ENCODE measurements at places on chromosomes 3 and 15. TPM values are rescaled to one million over a fixed set of nuclear protein-coding genes. Genes with fewer than 3 reads are reported as not detected.

- H3K36me3 ChIP-seq: no peaks in the 10 kb centered on the region
- no peaks in the 10 kb centered on the region for H3K27me3 ChIP-seq
- no peak overlapping the region for H3K4me3 ChIP-seq
Observed at GRCh38 chr3:16877505-16877904, 7.2 kb upstream of the PLCL2 start.

DNA sequence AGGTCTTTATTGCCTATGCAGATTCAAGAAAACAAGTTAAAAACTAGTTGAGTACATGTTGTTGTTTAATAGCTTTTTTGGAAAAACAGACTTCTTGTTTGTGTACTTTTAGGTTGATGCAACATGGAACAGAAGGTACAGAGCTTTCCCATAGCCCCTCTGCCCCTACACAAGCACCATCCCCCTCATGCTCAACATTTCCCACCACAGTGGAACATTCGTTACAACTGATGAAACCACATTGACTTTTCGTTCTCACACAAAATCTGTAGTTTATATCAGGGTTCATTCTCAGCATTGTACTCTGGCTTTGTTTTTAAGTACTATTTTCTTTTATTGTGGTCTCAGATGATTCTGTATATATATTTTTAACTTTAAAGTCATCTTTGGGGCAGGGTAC is 1054.6 kb downstream of the NTRK3 start:
- no peak for DNase-seq
- H3K27ac ChIP-seq: no peak overlapping the region
- no peaks in the 10 kb centered on the region for H3K27me3 ChIP-seq
- no peaks in the 10 kb centered on the region for H3K36me3 ChIP-seq

- H3K36me3 ChIP-seq: no peaks in the 10 kb centered on the region
- H3K27me3 ChIP-seq: no peaks in the 10 kb centered on the region
- peaks cover 5% of the 10 kb centered on the region for H3K4me1 ChIP-seq
- H3K4me3 ChIP-seq: no peak overlapping the region
- DNase-seq: no peak
- H3K27ac ChIP-seq: no peak overlapping the region
Observed at GRCh38 chr15:68603216-68603595, 24.4 kb downstream of the CORO2B start.

- H3K4me3 ChIP-seq: no peak overlapping the region
- no peak for DNase-seq
- H3K4me1 ChIP-seq: peaks cover 3% of the 10 kb centered on the region
- H3K27ac ChIP-seq: no peak overlapping the region
- H3K36me3 ChIP-seq: no peaks in the 10 kb centered on the region
Observed at GRCh38 chr3:56775838-56776555, 25.8 kb downstream of the ARHGEF3 start.

DNA sequence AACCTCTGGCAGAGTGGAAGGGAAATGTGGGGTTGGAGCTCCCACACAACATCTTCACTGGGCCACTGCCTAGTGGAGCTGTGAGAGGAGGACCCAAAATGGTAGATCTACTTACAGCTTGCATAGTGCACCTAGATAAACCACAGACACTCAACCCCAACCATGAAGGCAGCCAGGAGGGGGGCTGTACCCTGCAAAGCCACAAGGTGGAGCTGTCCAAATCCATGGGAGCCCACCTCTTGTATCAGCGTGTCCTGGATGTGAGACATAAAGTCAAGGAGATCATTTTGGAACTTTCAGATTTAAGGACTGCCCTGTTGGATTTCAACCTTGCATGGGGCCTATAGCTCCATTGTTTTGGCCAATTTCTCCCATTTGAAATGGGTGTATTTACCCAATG is 20.9 kb downstream of the TP63 start:
- H3K27ac ChIP-seq: no peak overlapping the region
- H3K4me1 ChIP-seq: no peaks in the 10 kb centered on the region
- DNase-seq: no peak
- H3K27me3 ChIP-seq: no peaks in the 10 kb centered on the region

The EXOSC7 gene
- 33.2 TPM for total RNA-seq

DNA sequence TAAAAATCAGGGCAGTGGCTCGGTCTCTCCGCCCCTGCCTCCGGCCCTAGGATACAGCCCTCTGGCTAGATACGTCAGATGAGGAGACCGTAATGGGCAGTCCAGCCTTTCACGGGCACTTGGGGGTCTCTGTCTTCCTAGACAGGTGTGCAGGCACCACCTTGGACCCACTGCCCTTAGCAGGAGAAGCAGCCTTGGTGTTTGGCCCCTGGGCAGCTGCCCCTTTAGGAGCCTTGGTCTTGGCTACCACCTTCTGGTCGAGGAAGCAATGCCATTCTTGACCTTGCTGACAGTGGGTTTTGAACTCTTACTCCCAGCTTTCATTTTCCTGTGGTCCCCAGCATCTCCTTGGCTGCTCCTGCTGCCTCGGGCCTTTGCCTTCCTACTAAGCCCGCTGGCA is 149.7 kb upstream of the FRMD4B start:
- H3K36me3 ChIP-seq: no peaks in the 10 kb centered on the region
- H3K27me3 ChIP-seq: no peaks in the 10 kb centered on the region
- H3K27ac ChIP-seq: no peak overlapping the region
- H3K4me3 ChIP-seq: no peak overlapping the region
- DNase-seq: no peak

The HDDC3 gene
- total RNA-seq: 12.4 TPM

GRCh38 chr15:22229990-22230819 is 149.9 kb downstream of the OR4M2 start:
- no peaks in the 10 kb centered on the region for H3K27me3 ChIP-seq
- no peak overlapping the region for H3K27ac ChIP-seq
- H3K36me3 ChIP-seq: no peaks in the 10 kb centered on the region
- no peak overlapping the region for H3K4me3 ChIP-seq

DNA sequence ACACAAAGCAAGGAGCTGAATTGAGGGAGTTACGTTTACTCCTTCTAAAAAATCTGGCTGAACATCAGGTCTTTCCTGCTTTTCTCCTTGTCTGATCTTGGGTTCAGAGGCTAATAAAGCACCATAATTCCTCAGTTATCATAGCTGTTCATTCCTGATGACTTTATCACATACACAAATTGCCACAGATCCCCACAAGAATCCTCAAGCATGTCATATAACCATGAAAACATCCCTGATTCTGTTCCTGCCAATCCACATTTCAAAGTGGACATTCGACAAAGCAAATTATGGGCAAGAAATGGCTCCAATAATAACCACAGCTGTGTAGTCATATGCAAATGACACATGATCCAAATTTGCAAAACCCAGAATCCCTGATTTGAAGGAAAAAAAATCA is 321.3 kb downstream of the MEX3B start:
- no peak overlapping the region for H3K4me3 ChIP-seq
- peaks cover 4% of the 10 kb centered on the region for H3K27me3 ChIP-seq
- DNase-seq: no peak
- no peak overlapping the region for H3K27ac ChIP-seq
- no peaks in the 10 kb centered on the region for H3K4me1 ChIP-seq

DNA sequence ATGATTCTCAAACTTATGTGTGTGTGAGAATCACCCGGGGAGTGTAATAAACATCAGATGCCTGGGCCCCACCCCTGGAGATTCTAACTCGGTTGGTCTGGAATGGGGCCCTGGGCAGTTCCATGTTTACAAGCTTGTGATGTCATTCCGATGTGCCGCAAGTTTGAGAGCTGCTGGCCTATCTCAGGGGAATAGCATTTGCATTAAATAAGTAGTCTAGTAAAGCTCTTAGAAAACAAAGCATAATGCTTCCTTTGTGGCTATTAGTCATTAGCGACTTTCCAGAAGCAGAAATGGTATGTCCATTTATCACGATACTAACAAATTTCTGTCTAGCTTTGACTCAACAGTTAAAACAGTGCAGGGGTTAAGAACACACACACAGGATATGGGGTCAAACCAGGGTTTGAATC is 20.9 kb downstream of the PGBD4 start:
- peaks cover 15% of the 10 kb centered on the region for H3K27me3 ChIP-seq
- H3K4me3 ChIP-seq: no peak overlapping the region

DNA sequence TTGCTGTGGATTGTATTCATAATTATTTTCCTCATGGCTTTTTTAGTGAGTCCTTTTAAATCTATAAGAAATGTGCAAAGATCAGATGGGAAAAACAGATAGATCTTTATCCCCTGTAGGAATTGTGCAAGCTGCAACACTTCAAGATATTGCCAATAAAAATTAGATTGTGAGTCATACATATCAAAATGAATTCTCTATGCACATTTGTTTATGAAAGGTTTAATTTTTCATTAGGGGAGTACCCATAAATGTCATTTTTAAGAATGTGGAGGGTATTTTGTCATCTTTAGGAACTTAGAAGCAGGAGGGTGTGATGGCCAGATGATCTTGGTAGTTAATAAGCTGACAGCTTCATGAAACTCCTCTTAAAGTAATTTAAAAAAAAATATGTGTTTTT is 2.9 kb downstream of the PIAS1 start:
- H3K4me3 ChIP-seq: no peak overlapping the region
- no peak for DNase-seq
- H3K36me3 ChIP-seq: no peaks in the 10 kb centered on the region
- no peak overlapping the region for H3K27ac ChIP-seq

DNA sequence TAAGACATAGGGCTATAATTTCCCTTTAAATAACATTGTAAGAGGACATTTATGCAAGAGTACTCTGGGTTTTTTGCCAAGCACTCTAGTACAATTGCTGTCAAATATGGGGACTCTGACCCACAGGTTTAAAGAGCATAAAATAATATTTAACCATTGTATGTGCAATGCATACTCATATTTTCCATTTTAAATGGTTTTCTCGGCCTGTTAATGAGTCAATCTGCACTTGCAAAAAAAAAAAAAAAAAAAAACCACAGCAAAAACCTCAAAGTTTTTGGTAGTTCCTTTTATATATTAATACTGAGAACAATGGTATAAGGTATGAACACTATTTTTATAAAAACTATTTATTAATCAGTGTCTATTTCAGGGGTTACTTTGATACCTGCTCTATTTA is 304.0 kb upstream of the CBLB start:
- H3K4me3 ChIP-seq: no peak overlapping the region
- DNase-seq: no peak
- H3K36me3 ChIP-seq: no peaks in the 10 kb centered on the region
- no peak overlapping the region for H3K27ac ChIP-seq
- peaks cover 13% of the 10 kb centered on the region for H3K4me1 ChIP-seq

The FGF7 gene
- total RNA-seq: 31.8 TPM

The DNAH1 gene
- 6.5 TPM for total RNA-seq

- peak overlapping the region; percentile 48 for H3K27ac ChIP-seq
- DNase-seq: no peak
- H3K4me1 ChIP-seq: peaks cover 14% of the 10 kb centered on the region
- H3K36me3 ChIP-seq: peaks cover 50% of the 10 kb centered on the region
- H3K4me3 ChIP-seq: no peak overlapping the region
- H3K27me3 ChIP-seq: no peaks in the 10 kb centered on the region
Observed at GRCh38 chr15:52352086-52352485, 56.5 kb upstream of the MYO5C start.

GRCh38 chr3:94481226-94481898 is 418.5 kb downstream of the NSUN3 start:
- DNase-seq: no peak
- no peaks in the 10 kb centered on the region for H3K4me1 ChIP-seq
- H3K36me3 ChIP-seq: no peaks in the 10 kb centered on the region
- no peaks in the 10 kb centered on the region for H3K27me3 ChIP-seq
- H3K27ac ChIP-seq: no peak overlapping the region
- no peak overlapping the region for H3K4me3 ChIP-seq

GRCh38 chr3:15318661-15319060 is 13.7 kb downstream of the SH3BP5 start:
- DNase-seq: no peak
- H3K4me1 ChIP-seq: peaks cover 34% of the 10 kb centered on the region
- H3K27ac ChIP-seq: peak overlapping the region; percentile 72

GRCh38 chr15:73908030-73908821 is 18.0 kb upstream of the LOXL1 start:
- H3K27ac ChIP-seq: no peak overlapping the region
- DNase-seq: no peak
- no peaks in the 10 kb centered on the region for H3K4me1 ChIP-seq
- H3K4me3 ChIP-seq: no peak overlapping the region
- H3K27me3 ChIP-seq: peaks cover 8% of the 10 kb centered on the region

- peaks cover 13% of the 10 kb centered on the region for H3K27me3 ChIP-seq
- DNase-seq: no peak
- peak overlapping the region; percentile 76 for H3K4me3 ChIP-seq
- H3K36me3 ChIP-seq: no peaks in the 10 kb centered on the region
Observed at GRCh38 chr15:88913850-88914169, 631 bp upstream of the MFGE8 start.

DNA sequence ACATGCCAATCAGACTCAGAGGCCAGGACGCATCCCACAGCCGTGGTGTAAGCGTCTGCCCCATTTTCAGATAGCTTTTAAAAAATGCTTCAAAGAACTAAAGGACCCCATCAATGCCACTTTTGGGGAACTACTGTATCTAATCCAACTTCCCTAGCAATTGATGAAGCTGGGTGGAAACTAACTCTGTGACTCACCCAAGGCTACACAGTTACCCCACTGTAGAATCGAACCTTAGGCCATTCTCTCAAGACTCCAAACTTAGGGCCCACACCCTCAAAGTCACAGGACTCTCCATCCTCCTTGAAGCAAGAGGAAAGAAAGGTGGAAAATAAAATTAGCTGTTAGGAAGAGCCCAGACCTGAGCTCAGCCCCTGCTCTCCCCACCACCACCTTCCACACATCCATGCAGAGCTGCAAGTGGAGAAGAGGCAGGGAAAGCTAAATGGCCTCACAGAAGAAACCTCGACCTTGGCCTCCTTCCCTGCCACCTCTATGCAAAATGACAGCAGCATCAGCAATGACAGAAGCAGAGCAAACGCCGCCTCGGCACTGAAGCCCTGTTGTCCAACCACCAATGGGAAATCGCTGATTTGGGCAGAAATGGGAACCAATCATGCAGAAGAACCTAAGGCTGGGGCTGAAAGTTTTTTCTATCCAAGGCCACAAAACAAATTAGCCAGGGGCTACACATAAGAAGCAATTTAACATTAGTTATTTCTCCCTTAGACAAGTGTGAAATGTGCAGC is 22.2 kb downstream of the ANP32A start:
- no peak overlapping the region for H3K27ac ChIP-seq
- no peaks in the 10 kb centered on the region for H3K36me3 ChIP-seq
- no peak overlapping the region for H3K4me3 ChIP-seq
- DNase-seq: no peak
- H3K4me1 ChIP-seq: peaks cover 49% of the 10 kb centered on the region
- no peaks in the 10 kb centered on the region for H3K27me3 ChIP-seq

DNA sequence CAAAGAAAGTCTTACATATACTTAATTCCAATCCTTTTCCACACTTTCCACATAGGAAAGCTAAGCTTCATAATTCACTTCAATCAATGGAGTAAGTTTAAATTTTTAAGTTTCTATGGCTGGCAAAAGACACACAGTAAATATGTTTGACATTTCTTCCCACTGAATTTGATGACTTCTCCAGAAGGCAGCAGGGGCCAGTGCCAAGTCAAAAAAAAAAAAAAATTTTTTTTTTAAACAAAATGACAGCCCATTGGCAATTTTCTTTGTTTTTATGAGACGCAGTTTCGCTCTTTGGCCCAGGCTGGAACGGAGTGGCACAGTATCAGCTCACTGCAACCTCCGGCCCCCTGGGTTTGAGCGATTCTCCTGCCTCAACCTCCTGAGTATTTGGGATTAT is 28.7 kb downstream of the ATP13A3 start:
- H3K4me3 ChIP-seq: no peak overlapping the region
- no peaks in the 10 kb centered on the region for H3K27me3 ChIP-seq
- no peak overlapping the region for H3K27ac ChIP-seq
- H3K36me3 ChIP-seq: peaks cover 67% of the 10 kb centered on the region
- H3K4me1 ChIP-seq: no peaks in the 10 kb centered on the region

- no peaks in the 10 kb centered on the region for H3K36me3 ChIP-seq
- no peaks in the 10 kb centered on the region for H3K27me3 ChIP-seq
- H3K4me1 ChIP-seq: no peaks in the 10 kb centered on the region
- H3K27ac ChIP-seq: no peak overlapping the region
- H3K4me3 ChIP-seq: no peak overlapping the region
- DNase-seq: no peak
Observed at GRCh38 chr3:42010530-42010929, 48.6 kb upstream of the ULK4 start.

All from left lung (tissue), 14 donors.